ENCODE measurements at places on chromosomes 4 and X. TPM values are rescaled to one million over a fixed set of nuclear protein-coding genes. Genes with fewer than 3 reads are reported as not detected.

DNA sequence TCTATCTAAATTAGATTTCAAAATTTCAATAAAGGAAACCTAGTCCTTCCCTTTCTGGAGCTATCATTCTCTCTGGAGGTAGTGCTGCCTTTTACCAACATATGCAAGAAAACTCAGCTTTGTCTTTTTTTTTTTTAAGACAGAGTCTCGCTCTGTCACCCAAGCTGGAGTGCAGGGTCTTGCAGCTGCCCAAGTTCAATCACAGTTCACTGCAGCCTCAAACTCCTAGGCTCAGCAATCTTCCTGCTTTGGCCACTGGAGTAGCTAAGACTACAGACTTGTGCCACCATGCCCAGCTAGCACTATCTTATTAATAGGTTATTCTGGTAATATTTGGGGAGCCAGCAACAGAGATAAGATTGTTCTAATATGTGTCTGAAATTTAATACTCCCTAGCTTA, 12.3 kb downstream of the AASDH start:
- H3K27me3 ChIP-seq = no peaks in the 10 kb centered on the region
- H3K4me1 ChIP-seq = no peaks in the 10 kb centered on the region
- H3K27ac ChIP-seq = no peak overlapping the region
- no peak for DNase-seq

The MAGEB3 gene
- not detected for total RNA-seq

DNA sequence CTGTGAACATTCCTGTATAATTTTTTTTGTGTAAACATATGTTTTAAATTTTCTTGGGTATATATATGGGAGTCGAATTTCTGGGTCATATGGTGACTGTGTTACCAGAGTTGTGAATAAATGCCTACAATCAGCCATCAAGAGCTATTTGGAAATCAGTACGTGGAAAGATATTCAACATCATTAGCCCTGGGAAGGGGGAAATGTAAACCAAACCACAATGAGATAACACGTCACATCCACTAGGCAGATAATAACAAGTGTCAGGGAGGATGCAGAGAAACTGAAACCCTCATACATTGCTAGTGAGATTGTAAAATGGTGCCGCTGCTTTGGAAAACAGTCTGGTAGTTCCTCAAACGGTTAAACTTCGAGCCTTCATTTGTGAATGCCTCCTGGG, 43.9 kb downstream of the LUZP4 start:
- DNase-seq = no peak
- H3K4me1 ChIP-seq = no peaks in the 10 kb centered on the region
- peak overlapping the region; percentile 61 for H3K27ac ChIP-seq
- no peaks in the 10 kb centered on the region for H3K27me3 ChIP-seq

The TLR1 gene
- 1.1 TPM for total RNA-seq

GRCh38 chr4:74919783-74920182, 13.1 kb upstream of the PARM1 start:
- DNase-seq = no peak
- no peaks in the 10 kb centered on the region for H3K36me3 ChIP-seq
- no peak overlapping the region for H3K27ac ChIP-seq
- H3K27me3 ChIP-seq = no peaks in the 10 kb centered on the region
- no peak overlapping the region for H3K4me3 ChIP-seq

DNA sequence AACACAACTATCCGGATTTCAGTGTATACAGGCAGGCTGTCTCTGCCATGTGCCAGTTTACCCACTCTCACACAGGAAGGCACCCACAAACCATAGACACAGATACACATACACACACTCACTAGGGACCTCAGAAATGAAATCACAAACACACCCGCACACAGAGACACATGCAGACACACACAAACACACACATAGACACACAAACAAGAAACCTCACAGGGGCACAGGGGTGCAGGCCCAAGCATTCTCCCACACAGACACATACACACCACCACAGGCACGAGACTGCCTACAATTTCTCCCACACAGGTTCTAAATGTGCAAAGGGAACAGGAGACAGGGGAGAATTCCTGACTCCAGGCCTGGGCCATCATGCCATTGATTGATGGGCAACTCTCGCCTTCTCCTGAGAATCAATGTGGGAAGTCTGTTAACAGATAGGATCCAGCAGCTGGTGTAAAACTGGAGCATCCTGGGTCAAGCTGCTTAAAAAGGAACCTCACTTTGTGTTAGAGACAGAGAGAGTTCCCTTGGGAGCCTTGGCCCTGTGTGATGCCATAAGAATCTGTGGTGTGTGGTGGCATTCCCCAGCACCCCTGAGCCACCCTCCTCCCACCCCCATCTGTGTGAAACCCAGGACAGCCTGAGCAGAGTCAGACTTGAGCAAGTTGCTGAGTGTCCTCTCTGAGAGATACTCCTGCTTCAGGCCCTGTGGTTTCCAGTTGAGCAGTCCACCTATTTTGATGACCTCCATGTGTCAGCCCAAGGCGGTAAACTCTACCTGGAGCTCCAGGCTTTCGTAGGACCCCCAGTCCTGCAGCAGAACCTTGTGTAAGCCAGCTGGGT, 33.9 kb downstream of the NBDY start:
- no peak overlapping the region for H3K4me3 ChIP-seq
- H3K27ac ChIP-seq = no peak overlapping the region
- no peaks in the 10 kb centered on the region for H3K27me3 ChIP-seq
- H3K4me1 ChIP-seq = peaks cover 9% of the 10 kb centered on the region
- DNase-seq = peak; percentile 64

The KLHL13 gene
- total RNA-seq = 7.0 TPM

GRCh38 chr4:180615746-180616145, 1627.5 kb upstream of the TENM3 start:
- DNase-seq = no peak
- H3K36me3 ChIP-seq = no peaks in the 10 kb centered on the region

GRCh38 chrX:133473451-133473850, 58.2 kb upstream of the GPC4 start:
- DNase-seq = no peak
- H3K36me3 ChIP-seq = no peaks in the 10 kb centered on the region
- H3K4me1 ChIP-seq = no peaks in the 10 kb centered on the region
- H3K27me3 ChIP-seq = no peaks in the 10 kb centered on the region
- no peak overlapping the region for H3K27ac ChIP-seq
- no peak overlapping the region for H3K4me3 ChIP-seq

GRCh38 chr4:10619220-10619619, 65.3 kb downstream of the CLNK start:
- H3K27ac ChIP-seq = no peak overlapping the region
- no peaks in the 10 kb centered on the region for H3K36me3 ChIP-seq
- H3K27me3 ChIP-seq = no peaks in the 10 kb centered on the region

DNA sequence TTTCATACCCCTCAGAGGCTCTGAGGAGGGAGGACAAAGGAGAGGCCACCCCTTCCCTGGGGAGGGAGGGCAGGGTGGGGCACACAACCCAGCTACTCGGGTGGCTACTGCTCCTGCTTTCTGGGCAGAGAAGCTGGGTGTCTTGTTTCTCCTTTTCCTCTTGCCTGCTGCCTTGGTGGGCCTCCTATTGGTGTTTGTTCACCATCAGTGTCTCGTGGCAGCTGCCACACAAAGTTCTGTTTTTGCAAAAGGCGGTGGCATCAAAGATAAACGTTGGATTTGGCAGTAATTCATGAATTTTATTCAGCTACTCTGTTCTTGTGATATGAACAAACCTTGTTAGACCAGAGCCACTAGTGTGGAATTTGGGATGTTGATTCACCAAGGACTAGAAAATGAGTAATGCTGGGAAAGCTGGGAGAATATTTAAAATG, 153.0 kb upstream of the SCML1 start:
- no peak overlapping the region for H3K4me3 ChIP-seq
- H3K27ac ChIP-seq = peak overlapping the region; percentile 15
- no peaks in the 10 kb centered on the region for H3K36me3 ChIP-seq
- DNase-seq = no peak
- peaks cover 23% of the 10 kb centered on the region for H3K4me1 ChIP-seq

The DCUN1D4 gene
- 29.5 TPM for total RNA-seq

The FIP1L1 gene
- 20.4 TPM for total RNA-seq

The OTUD6A gene
- not detected for total RNA-seq

GRCh38 chrX:24080704-24081103, 25.9 kb downstream of the EIF2S3 start:
- H3K4me3 ChIP-seq = no peak overlapping the region
- H3K4me1 ChIP-seq = no peaks in the 10 kb centered on the region
- H3K27me3 ChIP-seq = no peaks in the 10 kb centered on the region

The SPIN2A gene
- total RNA-seq = 0.53 TPM

DNA sequence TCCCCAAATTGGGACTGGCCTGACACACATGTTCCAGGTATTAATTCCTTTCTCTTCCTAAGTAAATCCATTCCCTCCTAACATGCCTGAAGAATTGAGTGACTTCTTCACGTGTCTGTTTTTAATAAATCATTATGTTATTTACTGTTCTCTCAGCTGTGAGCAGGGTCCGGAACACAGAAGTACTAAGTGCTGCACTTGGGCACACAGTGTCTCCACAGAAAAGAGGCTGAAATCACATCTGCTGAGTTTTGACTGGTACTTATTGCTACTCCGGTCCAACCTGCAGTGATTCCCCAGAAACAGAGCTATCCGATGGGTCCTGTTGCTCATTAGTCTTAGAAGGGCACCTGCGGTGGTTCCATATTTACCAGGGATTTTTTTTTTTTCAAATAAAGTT, 202.6 kb downstream of the RBM46 start:
- no peak overlapping the region for H3K4me3 ChIP-seq
- DNase-seq = no peak
- H3K27me3 ChIP-seq = no peaks in the 10 kb centered on the region
- H3K27ac ChIP-seq = no peak overlapping the region
- no peaks in the 10 kb centered on the region for H3K4me1 ChIP-seq

The RBBP7 gene
- total RNA-seq = 48.7 TPM

DNA sequence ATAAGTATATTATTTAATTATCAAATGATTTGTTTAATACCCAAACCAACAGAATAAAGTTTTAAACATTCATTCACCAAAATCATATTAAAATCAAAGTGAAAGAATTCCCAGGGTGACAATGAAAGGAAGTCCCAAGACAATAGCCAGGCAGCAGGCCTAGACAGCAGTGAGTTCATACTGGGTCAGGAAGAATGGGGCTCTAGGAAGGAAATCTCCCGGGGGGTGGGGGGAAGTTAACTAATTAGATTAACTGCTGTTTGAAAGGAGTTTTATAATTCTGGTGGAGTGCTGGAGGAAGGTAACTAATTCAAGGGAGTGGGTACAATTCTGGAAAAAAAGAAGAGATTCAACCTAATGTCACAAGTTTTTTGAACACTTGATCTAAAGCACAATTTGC, 104.1 kb downstream of the ZAR1 start:
- no peaks in the 10 kb centered on the region for H3K4me1 ChIP-seq
- no peaks in the 10 kb centered on the region for H3K27me3 ChIP-seq
- H3K36me3 ChIP-seq = peaks cover 41% of the 10 kb centered on the region
- no peak for DNase-seq
- H3K4me3 ChIP-seq = no peak overlapping the region

- H3K27me3 ChIP-seq = no peaks in the 10 kb centered on the region
- H3K27ac ChIP-seq = peak overlapping the region; percentile 73
- H3K4me3 ChIP-seq = no peak overlapping the region
- peaks cover 43% of the 10 kb centered on the region for H3K4me1 ChIP-seq
Observed at GRCh38 chr4:87118826-87119225, 101.6 kb downstream of the KLHL8 start.

The TMSB15A gene
- not detected for total RNA-seq

DNA sequence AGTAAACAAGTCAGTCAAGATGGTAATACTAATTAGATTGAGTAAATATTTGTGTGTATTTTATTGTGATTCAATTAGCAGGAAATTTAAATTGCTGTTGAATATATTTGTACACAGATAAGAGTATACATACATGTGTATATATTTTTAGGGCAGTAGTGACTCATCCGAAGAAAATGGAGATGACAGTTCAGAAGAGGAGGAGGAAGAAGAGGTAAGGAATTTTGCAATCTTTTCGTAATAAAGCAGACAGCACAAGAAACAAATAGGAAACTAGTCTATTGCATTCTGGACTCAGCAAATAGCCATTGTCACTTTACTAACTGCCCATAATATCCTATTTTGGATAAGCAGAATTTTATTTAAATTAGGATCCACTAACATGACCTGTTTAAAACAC, 6.6 kb downstream of the IBSP start:
- no peak overlapping the region for H3K4me3 ChIP-seq
- no peak for DNase-seq
- H3K36me3 ChIP-seq = no peaks in the 10 kb centered on the region
- no peaks in the 10 kb centered on the region for H3K4me1 ChIP-seq
- H3K27ac ChIP-seq = no peak overlapping the region

The IL15 gene
- total RNA-seq = 11.5 TPM

The EIF1AX gene
- 29.3 TPM for total RNA-seq

DNA sequence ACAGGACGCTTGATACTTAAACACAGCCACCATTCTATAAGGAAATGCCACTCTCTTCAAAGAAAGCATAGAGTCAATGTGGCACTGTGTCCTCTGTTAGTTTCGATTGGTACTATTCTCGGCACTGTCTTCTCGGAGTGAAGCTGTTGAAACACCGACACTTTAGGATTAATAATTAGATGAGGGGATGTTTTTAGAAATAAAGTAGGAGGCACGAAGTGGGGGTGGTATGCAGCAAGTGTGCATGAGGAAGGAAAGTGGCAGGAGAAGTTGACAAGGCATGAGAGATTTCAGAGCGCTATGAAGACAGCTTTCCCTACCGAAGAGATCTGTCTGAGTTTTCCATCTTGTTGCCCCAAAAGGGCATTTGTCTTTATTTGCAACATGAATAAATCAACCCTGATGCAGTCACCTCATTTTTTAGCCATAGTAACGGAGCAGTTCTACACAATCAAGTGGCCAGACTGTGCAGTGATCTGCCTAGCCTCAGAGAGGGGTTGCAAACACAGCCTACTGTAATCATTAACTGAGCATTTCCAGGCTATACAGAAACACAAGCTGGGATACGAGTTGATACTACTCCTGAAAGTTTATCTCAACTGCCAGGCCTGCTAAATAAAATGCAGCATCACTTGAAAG, 8.3 kb downstream of the GPRIN3 start:
- peak overlapping the region; percentile 12 for H3K4me3 ChIP-seq
- no peaks in the 10 kb centered on the region for H3K4me1 ChIP-seq
- H3K27me3 ChIP-seq = no peaks in the 10 kb centered on the region

GRCh38 chr4:187606581-187606980, 389.0 kb upstream of the ZFP42 start:
- no peak overlapping the region for H3K4me3 ChIP-seq
- peaks cover 6% of the 10 kb centered on the region for H3K4me1 ChIP-seq
- H3K36me3 ChIP-seq = no peaks in the 10 kb centered on the region
- DNase-seq = no peak

Data from ascending aorta (tissue), 2 donors.